ENCODE measurements at places on chromosomes 5 and 9.

DNA sequence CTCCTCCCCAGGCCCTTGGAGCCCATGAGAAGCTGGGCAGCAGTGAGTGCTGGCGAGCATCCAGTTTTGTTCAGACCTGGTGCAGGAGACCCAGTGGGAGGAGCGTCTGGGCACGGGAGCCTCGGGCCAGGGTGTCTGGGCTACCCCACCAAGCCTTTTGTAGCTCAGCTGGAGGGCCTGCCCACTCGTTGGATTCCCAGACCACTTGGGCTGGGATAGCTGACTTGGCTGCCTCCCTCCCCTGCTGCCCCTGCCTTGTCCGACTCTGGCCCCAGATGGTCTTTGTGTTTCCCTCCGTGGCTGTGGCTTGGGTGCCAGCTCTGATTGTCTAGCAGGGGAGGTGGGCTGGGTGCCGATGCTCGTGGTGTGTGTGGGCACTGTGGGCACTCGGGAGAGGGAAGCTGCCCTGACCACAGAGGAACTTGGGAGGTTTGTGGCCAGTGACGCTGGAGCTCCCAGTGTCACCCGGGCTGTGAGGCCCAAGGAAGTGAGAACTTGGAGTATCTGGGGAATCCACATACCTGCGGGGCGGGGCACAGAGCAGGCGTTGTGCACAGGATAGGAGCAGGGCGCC, 47.3 kb downstream of the WNK2 start:
- DNase-seq: no peak

DNA sequence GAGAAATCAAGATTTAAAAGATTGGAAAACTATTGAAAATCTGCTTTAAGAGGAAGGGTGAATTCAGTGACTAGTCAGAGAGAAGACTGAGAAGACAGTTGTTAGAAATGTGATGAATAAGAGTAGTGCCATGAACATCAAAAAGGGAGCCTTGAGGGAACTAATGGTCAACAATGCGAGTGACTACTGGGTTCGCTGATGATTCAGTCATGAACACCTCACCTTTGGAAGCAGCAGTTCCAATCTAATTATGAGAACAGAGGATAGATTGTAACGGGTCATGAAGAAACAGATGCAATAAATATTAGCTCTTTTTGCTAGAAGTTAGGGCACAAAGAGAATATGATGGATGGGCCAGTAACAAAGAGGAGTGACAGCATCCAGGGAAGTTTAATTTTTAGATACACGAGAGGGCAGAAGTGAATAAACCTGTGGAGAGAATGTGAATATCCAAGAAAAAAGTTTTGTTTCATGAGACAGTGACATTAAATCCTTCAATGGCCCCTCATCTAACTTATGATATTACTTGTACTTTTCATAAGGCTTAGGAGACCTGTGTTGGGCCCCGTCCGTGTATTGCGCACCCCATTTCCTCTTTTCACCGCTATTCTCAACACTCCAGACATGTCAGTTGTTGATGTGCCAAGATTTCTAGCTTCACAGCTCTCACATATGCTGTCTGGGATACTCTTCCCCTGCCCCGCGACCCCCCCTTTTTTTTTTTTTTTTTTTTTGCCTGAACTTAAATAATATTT, 23.5 kb upstream of the IFNE start:
- no peak for DNase-seq

- no peak for DNase-seq
Observed at GRCh38 chr5:142478113-142478512, 153.3 kb upstream of the SPRY4 start.

- no peak for DNase-seq
Observed at GRCh38 chr5:91123291-91123690, 259.8 kb downstream of the ARRDC3 start.

- DNase-seq: no peak
Observed at GRCh38 chr5:18270635-18271338, 636.5 kb downstream of the TAF11L14 start.

DNA sequence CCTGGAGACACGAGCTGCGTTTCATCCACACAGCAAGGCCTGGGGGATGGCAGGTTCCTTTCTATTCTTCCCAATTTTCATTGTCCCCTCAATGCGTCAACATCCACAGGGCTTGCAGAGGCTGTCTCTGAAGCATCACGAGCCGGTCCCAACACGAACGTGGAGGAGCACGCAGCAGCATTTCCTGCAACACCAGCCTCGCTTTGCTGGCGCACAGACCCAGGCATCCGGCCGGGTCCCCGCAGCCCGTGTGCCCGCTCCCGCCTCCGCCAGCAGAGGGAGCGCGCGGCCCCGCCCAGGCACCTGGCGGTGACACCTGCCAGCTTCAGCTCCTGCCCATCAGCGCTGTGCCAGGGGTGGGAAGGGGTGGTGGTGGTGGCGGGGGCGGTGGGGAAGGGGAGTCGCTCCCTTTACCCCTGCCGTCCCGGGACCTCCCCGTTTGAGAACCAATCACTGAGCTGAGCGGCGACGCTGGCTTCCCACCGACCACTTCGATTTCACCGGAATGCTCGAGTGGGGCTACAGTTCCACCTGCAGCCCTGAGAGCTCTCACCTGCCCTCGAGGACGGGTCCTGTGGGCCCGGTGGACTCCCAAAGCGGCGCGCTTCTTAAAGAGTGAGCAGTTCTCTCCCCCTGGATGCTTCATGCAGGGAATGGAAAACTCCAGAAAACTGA, 464.5 kb downstream of the ICE1 start:
- peak; percentile 61 for DNase-seq

- peak; percentile 21 for DNase-seq
Observed at GRCh38 chr9:70113403-70114022, 69.9 kb downstream of the MAMDC2 start.

DNA sequence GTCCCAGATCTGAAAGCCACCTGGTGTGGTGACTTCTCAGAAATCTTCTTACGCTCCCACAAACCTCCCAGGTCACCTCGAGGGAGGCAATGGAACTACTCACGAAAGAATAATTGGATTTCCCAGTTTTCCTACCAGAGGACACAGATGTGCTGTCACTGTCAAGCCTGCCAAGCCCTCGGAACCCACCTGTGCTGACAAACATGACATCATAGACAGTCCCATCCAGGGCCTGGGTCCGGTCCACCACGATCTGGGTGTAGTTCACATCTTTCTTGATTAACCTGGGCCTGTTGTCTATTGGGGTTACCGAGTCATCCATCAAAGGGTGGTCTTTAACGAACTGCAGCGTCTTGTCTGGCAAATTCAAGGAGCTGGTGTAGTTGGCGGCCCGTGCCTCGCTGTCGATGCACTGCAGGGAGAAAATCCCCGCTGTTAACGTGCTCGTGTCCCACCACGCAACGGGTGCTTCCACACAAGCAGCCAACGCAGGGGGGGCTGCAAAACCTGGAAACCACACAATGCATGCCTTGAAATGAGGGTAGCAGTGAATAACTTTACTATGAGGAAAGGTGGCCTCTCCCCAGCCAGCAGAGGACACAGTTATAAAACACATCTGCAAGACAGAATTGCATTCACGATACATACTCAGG, 69.0 kb downstream of the SECISBP2 start:
- no peak for DNase-seq

DNA sequence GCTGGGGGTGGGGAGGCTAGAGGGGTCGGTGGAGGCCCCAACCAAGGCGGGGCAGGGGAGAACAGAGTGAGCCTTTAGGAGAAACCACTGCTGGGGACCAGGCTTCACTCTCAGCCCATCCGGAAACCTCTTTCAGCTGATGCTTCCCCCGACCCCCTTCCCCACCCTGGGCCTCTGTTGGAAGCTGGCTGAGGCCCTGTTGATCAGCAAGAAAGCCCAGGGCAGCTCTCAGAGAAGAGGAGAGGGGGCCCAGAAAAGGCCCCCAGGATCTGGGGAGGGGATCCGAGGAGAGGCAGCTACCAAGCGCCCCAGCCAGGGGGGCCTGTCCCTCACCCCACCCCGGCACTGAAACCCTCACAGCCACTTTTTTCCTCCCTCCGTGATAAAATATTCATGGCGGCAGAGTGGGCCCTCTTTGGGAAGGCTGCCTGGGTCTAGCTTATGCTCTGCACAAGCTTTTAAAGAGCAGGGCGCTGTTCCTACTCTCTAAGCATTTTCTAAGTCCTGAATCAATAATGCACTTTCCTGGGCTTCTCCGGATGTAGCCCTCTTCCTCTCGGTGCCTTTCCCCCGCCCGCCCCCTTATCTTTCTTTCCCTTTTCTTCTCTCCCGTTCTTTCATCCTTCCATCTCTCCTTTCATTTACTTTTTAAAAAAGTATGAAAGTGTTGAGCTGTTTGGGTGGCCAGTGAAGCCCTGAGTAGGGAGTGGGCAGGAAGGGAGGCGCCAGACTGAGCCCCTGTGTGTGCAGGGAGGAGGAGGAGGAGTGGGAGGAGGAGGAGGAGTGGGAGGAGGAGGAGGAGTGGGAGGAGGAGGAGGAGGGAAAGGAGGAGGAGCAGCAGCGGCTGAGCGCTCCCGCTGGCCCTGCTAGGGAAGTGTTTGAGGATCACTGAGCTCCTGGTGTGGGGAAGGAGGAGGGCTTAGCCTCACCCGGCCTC, 23.5 kb downstream of the NTNG2 start:
- no peak for DNase-seq

DNA sequence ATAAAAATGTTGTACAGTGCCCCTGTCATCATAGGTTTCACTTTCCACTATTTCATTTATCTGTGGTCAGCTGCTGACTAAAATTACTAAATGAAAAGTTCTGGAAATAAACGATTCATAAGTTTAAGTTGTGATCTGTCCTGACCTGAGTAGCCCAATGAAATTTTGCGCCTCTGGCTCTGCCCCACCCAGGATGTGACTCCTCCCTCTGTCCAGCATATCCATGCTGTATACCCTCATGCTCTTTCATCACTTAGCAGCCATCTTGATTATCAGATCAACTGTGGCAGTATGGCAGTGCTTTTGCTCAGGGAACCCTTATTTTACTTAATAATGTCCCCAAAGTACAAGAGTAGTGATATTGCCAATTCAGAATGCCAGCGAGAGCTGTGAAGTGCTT, 97.3 kb downstream of the STARD4 start:
- DNase-seq: no peak

GRCh38 chr5:172773481-172774469, 2.8 kb upstream of the DUSP1 start:
- no peak for DNase-seq

DNA sequence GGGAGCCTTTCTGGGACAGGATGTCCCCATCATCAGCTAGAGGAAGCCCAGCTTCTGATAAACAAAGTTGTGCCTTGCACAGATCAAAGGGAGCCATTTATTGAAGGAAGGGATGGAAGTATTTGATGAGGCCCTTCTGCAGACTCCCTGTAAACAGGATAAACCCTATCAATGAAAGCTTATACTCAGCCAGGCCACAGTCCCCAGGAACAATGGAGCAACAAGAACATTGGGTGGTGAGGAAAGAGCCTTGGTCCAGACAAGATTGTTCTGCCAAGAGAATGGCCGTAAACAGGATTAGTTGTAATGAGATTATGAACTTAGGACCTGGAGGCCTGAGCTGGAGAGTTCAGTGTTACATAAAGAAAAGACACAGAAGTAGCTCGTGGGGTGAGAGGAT, 40.5 kb upstream of the LIFR start:
- no peak for DNase-seq

GRCh38 chr9:134130503-134131375, 5.1 kb upstream of the WDR5 start:
- no peak for DNase-seq

DNA sequence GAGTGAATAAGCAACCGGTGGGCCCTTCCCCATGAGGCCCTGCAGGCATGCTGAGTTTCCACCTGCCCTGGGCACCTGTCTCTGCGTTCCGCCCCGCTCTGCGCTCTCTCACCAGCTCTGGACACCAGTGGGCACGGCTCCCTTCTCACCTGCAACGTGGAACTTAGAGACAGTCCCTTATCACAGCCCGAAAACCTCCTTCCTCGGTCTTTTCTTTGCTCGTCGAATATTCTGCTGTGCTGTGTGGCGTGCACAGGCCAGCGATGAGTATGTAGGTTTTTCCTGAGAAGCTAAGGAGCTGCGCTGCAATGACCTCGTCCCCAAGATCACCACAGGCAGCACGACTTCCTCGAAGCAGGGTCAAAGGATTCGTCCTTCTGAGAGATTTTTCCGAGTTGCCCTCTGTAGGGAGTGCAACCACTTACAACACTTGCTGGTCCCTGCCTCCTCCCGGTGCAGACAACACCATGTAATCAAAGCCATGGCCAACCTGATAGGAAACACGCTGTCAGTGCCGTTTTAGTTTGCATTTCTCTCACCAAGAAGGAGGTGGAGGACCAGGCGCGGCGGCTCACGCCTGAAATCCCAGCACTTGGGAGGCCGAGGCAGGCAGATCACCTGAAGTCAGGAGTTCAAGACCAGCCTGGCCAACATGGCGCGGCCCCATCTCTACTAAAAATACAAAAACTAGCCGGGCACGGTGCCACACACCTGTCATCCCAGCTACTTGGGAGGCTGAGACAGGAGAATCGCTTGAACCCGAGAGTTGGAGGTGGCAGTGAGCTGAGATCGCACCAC, 27.2 kb upstream of the NOTCH1 start:
- no peak for DNase-seq

GRCh38 chr5:16350816-16351215, 114.8 kb downstream of the ZNF622 start:
- DNase-seq: no peak

GRCh38 chr5:94893412-94894135, 275.1 kb downstream of the SLF1 start:
- no peak for DNase-seq

DNA sequence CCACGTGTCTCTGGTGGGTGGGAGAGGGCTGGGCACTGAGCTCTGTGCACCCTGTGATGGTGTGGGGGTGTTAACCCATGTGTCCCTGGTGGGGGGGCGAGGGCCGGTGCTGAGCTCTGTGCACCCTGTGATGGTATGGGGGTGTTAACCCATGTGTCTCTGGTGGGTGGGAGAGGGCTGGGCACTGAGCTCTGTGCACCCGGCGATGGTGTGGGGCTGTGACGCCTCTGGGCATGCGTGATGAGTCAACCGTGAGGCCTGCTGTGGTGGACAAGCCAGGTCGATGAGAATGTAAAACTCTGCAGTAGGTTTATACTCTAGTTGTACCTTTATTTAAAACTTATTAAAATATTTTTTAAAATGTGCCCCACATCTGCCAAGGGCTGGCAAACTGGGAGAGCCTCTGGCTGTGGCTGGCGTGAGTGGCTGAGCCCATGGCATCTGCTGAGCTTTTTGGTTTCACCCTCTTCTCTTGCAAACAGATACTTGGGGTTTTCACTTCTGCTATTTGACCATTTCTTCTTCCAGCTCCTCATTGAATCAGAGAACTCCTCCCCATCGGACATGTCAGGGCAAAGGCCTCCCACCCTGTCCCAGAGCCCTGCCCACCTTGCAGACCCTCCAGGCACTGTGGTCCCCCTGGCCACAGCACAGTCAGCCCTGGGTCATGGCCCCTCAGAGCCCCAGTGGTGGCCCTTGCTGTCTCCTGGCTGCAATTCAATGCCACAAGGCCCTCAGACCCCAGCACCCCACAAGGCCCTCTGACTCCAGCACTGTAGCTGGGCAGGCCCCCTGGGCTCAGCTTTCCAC, 18.5 kb upstream of the EXOC3 start:
- no peak for DNase-seq

- DNase-seq: no peak
Observed at GRCh38 chr5:133696782-133697507, 84.6 kb upstream of the FSTL4 start.

All from stimulated activated CD4-positive, alpha-beta T cell treated with anti-CD3 and anti-CD28 coated beads, Interleukin-2, amount 100 ng/mL, for 24 hours (primary cell).